H4 (cell line): ENCODE measurements at places on chromosomes 12 and 14.
A peak's percentile ranks its signal among the peaks of the same experiment; 100 is the strongest.

DNA sequence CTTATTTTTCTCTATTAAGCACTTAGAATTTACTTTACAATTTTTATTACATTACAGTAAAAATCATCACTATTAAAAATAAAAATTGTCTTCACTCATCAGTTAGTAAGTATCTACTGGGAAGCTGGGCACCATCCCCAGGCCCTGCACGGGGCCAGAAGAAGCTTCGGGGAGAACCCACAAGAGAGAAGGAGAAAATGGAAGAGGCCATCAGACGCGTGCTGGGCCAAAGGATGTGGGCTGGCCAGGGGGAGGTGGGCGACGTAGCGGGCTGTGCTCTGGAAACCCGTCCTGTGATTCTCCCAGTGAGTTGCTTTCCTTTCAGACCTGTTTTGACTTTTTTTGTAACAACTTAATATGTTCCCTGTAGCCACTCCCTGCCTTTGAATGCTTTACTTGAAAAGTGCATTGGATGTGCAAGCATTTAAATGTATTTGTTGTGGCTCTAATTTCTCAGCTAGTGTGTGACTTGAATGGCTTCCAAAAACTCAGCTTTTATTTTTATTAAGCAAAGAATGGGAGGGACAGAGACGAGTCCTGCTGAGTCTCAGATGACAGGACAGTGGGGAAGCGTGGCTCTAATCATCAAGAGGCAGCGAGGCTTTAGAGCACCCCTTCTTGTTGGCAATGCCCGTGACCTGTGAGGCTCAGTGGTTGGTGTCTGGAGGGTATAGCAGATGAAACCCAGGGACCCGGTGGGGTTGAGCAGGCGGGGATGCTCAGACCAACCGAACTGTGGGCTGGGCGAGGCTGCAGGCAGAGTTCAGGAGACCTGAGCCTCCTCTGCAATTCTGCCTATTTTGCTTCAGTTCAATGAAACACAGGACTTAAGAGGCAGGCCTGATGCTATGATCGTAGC lies 38.8 kb downstream of the SYNE3 start:
- no peak for DNase-seq

DNA sequence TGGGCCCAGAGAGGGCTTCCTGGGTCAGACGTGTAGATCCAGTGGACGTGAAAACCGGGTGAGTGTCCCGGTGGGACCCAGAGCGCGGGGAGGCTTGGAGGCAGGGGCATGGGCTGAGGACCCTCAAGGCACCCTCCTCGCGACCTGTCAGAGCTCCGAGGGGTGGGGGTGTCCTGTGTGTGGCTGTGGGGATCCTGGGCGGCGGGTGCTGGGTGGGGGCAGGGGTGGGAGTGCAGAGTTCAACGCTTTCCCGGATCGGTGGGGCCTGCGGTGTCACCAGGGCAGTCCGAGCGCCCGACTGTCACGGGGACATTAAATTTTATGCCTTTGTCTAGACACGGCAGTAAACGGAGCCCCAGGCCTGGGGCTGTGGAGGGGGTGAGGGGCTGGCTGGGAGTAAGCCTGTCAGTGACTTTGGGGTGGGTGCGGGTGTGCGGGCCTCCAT lies 1.0 kb downstream of the TMEM121 start:
- DNase-seq = no peak

DNA sequence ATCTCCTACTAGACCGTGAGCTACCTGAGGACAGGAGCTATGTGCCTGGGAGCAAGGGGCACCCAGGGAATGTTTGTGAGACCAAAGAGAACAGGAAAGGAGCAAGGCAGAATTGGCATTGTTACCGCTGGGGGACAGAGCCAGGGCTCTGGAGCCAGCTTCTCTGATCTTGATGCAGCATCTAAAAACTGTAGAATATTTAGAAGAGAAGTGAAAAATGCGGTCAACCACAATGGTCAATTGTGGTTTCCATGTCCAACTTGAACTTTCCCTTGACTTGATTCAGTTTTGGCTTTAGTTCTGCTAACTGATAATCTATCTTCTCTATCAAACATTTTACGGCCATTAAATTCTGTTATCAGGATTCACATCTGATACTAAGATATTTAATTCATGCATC lies 201.2 kb downstream of the ANO4 start:
- DNase-seq = no peak

DNA sequence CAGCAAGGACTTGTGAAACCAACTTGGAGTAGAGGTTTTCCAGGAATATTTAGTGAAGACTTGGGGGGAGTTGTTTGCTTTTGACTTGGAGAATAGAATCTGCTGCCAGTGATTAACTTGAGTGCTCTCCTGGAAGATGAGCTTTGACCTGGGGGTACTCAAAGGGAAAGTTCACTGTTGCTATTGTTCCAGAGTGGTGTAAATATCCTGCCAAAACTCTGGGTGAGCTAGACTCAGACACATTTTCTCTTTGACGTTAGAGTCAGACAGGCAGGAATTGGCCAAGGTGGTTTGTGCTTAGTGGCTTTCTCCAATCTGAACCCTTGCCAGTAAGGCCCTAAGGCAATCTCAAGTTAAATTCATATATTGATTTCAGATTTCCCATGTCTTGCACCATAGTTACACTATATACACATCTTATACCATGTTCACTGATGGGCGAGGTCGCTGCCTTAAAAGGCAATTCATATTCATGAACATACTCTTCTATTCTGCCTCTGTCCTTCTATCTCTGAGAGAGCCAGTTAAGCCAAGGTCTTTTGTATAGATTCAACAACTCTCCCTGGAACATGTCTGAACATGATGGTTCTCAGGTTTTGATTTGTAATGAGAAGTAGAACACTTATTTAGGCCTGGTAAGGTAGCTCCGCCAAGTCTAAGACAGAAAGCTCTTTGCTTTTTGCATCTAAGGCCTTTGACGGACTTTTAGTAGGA lies 204.6 kb upstream of the SLC38A2 start:
- DNase-seq = no peak

DNA sequence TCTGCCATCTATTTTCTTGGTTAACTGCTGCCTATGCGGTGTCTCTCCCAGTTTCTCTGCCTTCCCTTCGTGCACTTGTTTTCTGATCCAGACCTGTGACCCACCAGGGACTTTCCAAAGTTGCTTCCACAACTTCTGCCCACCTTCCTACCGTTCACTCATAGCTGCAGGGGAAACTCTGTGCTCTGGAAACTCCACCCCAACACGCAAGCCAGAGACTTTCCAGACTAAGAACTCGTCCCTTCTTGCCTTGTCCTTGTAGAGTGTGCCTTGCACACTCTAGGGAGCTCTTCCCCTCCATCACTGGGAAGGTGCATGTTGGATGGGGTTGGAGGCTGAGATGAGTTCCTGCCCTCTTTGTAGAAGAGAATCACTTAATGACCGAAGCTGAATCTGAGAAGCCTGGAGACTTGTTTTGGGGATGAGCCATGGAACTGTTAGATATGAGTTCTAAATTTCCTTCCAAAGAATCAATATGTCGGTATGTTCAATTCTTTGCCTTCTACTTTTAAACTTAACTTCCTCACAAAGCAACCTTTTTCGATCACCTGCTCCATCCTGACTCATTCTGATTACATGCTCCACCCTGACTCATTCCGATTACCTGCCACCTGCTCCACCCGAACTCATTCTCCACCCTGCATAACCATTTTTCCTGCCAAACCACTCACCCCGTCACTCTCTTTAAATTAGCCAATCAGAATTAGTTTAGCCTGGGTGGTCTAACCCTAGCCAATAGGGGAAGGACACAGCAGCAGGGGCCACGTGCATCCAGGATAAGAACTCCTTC lies 82.1 kb upstream of the CAPRIN2 start:
- DNase-seq = no peak

DNA sequence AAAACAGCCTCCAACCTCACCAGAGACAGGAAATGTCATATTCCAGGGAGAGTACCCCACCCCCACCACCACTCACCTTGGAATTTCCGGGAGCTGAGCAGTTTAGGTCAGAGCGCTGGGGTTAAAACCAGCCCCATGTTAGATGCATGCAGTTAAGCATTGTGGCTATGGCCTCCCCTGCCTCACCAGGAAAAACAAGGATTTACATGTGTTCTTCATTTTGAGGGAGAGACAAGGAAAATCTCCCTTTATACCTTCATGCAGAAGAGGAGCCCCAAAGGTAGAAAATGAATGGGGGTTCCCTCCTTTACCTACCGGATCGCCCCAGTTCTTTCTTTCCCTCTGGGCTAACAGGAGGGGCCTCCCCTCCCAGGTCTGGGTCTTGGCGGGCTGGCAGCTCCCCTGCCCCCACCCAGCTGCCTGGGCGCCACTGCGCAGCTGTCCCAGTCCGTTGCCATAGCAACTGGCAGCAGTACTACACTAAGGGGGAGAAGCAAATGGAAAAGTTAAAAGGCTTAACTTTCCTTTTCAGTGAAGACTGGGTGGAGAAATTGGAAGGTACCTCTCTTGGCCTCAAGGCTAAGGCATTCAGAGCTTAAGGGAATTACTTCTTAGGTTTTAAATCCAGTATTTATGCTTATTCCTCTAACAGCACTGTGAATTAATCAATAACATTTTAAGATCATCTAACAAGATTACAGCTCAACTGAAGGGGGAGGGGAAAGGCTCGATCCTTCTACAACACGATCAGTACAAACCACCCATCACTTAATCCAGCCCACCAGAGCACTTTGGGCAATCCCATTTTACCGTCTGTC lies 20.5 kb downstream of the CBX5 start:
- peak; percentile 92 for DNase-seq

GRCh38 chr12:57840726-57841125 lies 5.8 kb downstream of the CTDSP2 start:
- DNase-seq = no peak

- DNase-seq = no peak
Observed at GRCh38 chr12:105262461-105263184, 26.6 kb upstream of the APPL2 start.

DNA sequence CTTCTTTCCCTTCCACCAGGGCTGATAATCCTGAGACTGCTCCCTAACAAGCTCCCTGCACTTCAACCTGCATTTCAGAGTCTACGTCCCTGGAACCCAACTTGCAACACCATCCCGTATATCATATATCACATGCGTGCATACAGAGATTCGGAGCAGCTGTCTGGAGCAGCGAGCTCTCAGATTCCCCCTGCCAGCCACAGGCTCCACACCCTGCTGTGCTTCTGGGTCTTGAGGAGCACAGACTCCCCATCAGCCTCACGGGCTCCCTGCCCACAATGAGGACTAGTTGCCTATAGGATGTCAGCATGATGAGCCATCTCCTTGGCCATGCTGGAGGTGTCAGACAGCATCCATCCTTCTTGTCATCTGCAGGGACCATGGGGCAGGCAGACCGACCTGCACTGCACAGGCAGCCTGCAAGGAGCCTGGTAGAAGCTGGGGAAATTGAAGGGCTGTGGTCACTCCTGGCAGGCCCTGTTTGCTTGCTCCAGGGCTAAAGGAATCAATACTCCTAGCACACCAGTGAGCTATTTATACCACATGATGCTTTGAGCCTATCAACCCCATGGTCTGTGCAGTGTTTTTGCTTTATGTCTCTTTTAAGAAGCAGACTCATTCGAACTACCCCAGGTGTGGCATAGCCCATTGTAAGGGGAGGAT lies 19.6 kb upstream of the HDAC7 start:
- DNase-seq = no peak

DNA sequence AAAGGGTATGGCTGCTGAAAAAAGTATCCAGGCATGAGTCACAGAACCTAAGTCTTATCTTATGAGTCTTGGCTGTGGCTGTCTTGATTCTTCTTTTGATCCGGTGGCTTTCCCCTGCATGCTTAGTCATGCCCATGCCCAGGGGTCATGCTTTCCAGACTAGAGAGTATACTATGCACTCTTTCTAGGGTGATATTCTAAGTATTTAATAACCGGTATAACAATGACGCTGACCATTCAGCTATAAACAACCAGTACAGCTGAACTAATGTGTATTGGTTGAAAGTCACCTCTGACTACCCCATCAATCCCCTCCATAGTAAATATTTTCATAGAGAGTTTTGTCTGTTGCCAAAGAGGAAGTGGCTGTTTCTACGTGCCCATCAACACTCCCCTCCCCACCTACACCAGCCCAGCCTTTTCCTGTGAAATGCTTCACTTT lies 34.7 kb upstream of the NRXN3 start:
- peak; percentile 85 for DNase-seq

DNA sequence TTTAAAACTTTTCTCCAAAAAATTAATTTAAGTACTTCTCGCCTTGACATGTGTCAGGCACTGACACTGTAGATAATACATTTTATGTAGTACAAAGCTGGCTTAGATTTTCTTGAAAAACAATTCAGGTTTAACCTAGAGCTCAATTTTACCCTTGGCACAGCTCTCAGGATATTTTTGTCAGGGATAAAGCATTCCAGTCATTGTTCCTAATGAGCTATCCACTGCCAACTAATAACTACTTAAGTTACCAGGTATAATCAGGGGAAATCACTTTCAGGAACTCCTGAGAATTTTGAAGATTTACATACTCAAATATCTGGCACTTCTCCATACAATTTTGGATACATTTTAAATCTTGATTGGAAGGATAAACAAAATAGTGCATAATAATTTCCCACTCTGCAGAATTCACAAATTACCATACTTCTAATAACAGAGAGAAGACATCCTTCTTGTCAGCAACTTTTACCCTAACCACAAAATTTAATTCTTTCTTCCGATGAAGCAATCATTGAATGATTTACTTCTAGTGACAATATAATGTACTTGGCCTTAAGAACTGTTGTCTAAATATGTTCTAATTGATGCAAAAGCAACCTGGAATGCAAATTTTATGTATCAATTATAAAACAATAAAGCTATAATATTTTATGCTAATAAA lies 4.8 kb downstream of the RASSF9 start:
- no peak for DNase-seq
